Activated T-helper 17 cell treated with anti-CD3 and anti-CD28 coated beads, Interleukin-2, amount 50 U/mL, for 72 hours (primary cell): ENCODE measurements at places on chromosomes 16 and 17. TPM values are rescaled to one million over a fixed set of nuclear protein-coding genes. Genes with fewer than 3 reads are reported as not detected.

ZNF821 gene
- total RNA-seq = 6.3 TPM

MRPL10 gene
- 58.8 TPM for total RNA-seq

FLII gene
- 247 TPM for total RNA-seq

CNTNAP1 gene
- total RNA-seq = 0.61 TPM

KRTAP3-1 gene
- total RNA-seq = not detected

CES5A gene
- total RNA-seq = not detected

DNAH2 gene
- total RNA-seq = not detected

NPIPA8 gene
- 24.2 TPM for total RNA-seq

PIK3R6 gene
- 4.6 TPM for total RNA-seq

TBC1D28 gene
- not detected for total RNA-seq

TNFRSF17 gene
- not detected for total RNA-seq

SLFN13 gene
- 38.2 TPM for total RNA-seq

UTS2R gene
- 0.45 TPM for total RNA-seq

TMEM238L gene
- not detected for total RNA-seq

KRT25 gene
- total RNA-seq = not detected

MRPL45 gene
- 52.4 TPM for total RNA-seq

TP53TG3C gene
- total RNA-seq = not detected
